ENCODE measurements at places on chromosomes 7 and 10. TPM values are rescaled to one million over a fixed set of nuclear protein-coding genes. Genes with fewer than 3 reads are reported as not detected.

ADAMTS14 gene
- total RNA-seq = 0.74 TPM

CTTNBP2 gene
- 52.9 TPM for total RNA-seq

EBLN1 gene
- not detected for total RNA-seq

ASB10 gene
- not detected for total RNA-seq

TMEM139 gene
- total RNA-seq = not detected

NOS3 gene
- total RNA-seq = 1.2 TPM

AKR1C4 gene
- not detected for total RNA-seq

CPN1 gene
- not detected for total RNA-seq

STEAP2 gene
- 2.0 TPM for total RNA-seq

PRKG1 gene
- 13.8 TPM for total RNA-seq

PPP1R17 gene
- 3.0 TPM for total RNA-seq

Measured in temporal lobe (tissue), 4 donors.